Left lung (tissue), 14 donors: ENCODE measurements at places on chromosomes 16 and 17. TPM values are rescaled to one million over a fixed set of nuclear protein-coding genes. Genes with fewer than 3 reads are reported as not detected.

The CCL4L2 gene
- polyA plus RNA-seq: 0.81 TPM

The SLC52A1 gene
- polyA plus RNA-seq: 0.31 TPM

DNA sequence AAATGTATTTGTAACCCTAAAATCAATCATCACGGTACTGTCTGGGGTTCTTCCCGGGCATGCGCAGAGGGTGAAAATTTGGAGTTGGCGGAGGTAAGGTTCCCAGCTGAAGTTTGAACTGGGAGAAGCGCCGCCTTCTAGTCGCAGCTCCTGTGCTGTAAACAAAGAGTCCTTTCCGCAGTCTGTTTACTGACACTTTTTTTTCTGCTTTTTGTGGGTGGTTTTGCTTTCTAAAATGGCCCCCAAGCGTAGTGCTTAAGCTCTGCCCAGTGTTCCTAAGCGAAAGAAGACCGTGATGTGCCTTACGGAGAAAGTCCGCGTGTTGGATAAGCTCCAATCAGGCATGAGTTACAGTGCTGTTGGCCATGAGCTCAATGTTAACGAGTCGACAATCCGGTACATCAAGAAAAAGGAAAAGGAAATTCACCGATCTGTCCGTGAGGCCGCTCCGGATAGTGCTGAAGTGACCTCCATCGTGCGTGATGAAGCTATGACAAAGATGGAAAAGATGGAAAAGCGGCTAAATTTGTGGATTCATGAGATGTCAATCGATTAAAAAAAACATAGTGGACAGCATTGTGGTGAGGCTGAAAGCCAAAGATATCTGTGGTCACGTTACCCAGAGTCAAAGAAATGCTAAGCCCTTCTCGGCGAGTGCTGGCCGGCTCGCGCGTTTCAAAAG lies 570 bp upstream of the CFDP1 start:
- no peak for DNase-seq

The CA7 gene
- not detected for polyA plus RNA-seq

The LIMD2 gene
- 34.6 TPM for polyA plus RNA-seq

The ACSM2A gene
- 0.37 TPM for polyA plus RNA-seq

The KIF2B gene
- not detected for polyA plus RNA-seq

The SULT1A4 gene
- 36.7 TPM for polyA plus RNA-seq

GRCh38 chr16:50802000-50802399 lies 60.1 kb downstream of the CYLD start:
- no peak for DNase-seq

DNA sequence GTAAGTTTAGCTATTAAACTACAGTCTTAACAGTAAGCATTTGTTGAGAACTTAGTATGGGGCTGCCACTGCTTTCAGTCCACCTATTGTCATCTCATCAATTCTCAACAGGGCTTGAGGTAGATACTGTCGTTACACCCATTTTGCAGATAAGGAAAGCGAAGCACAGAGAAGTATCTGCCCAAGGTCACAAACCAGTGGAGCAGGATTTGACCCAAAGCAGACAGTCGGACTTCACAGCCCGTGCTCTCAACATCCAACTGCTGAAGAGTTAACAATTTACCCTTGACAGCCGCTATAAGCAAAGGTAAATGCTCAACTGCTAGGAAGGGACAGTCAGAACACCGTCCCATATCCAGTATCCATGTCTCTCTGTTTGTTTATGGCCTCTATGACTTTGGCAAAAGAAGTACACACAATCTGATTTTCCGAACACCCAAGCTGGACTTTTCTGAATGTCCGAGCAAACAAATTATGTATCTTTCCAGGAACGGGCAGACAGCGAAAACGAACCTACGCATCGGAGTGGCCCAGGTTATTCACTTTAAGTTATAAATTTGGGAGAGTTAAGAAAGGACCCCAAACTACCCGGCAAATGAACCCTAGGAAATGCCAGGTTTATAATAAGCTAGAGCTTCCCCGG lies 1.2 kb downstream of the SIAH1 start:
- peak; percentile 46 for DNase-seq

DNA sequence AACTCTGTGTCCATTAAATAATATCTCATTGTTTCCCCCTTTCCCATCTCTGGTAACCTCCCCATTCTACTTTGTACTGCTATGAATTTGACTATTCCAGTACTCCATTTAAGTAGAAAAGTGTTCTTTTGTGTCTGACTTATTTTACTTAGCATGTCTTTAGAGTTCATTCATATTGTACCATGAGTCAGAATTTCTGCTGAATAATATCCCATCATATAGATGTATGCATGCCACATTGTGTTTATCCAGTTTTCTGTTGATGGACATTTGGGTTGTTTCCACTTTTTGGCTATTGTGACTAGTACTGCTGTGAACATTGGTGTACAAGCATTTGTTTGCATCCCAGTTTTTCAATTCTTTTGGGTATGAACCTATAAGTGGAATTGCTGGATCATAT lies 6.0 kb downstream of the PPM1D start:
- no peak for DNase-seq

The FZD2 gene
- 24.7 TPM for polyA plus RNA-seq

DNA sequence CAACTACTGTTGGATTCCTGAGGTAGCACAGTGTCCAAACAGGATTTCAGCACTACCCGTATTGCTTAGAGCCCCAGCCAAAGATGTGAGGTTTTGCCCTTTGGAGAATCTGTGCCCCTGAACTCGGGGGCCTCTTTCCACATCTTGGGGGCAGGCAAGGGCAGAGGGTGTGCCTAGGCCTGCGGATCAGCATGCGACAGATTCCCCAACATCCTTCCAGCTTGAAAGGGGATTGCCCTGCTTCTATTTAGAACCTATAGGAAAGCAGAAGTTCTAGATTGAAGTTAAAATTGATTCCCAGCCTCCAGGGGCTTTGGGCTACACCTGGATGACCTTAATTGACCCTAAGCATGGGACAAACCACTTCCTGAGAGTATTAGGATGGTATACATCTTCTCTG lies 19.6 kb downstream of the NOD2 start:
- DNase-seq: no peak

The TAOK2 gene
- 54.0 TPM for polyA plus RNA-seq

DNA sequence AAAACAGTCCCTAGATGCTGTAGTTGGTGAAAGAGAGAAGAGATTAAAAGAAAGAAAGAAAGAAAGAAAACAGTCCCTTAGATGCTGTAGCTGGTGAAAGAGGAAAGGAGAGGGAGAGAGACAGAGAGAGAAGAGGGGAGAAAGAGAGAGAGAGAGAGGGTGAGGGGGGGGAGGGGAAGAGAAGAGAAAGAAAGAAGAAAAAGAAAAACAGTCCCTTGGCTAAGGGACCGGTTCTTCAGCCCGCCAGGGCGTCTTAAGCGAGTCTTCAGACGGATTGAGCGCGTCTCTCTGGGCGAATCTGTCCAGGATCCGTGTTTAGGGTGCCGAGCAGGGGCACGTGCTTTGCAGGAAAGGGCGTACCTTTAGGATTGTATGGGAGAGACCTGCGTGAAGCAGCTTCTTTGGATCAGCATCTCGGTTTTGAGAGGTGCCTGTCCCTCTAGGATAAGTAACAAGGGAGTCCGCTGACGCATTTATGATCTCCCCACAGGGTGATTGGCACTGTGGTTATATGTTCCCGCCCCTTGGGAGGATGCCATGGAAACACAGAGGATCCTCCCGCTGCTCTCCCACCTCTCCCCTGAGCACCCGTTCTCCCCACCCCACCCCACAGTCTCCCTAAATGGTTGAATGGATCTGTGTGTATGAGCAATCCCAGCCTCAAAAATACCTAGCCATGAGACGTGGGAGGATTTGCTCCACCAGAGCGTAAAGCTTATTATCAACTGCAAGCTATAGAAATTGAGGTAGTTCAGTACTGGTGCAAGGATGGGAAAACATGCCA lies 16.7 kb downstream of the GNGT2 start:
- DNase-seq: peak; percentile 66

The TTLL6 gene
- 2.0 TPM for polyA plus RNA-seq
